ENCODE measurements at places on chromosomes 16 and 17. TPM values are rescaled to one million over a fixed set of nuclear protein-coding genes. Genes with fewer than 3 reads are reported as not detected.

Gene RSL1D1
- 66.8 TPM for polyA plus RNA-seq

Gene ACSM2B
- not detected for polyA plus RNA-seq

Gene ARL5C
- polyA plus RNA-seq, result not detected

Gene GCGR
- not detected for polyA plus RNA-seq

Gene ADAM11
- polyA plus RNA-seq, result 5.5 TPM

Gene AGRP
- 0.49 TPM for polyA plus RNA-seq

Gene ATP2C2
- polyA plus RNA-seq, result 1.2 TPM

Gene OSGIN1
- 2.9 TPM for polyA plus RNA-seq

Gene RPRML
- 3.5 TPM for polyA plus RNA-seq

Measured in brain (organoid and tissue), 16 donors.